ENCODE measurements at places on chromosomes 12 and 14.
A peak's percentile ranks its signal among the peaks of the same experiment; 100 is the strongest.

- no peak for DNase-seq
- H3K4me1 ChIP-seq, result no peaks in the 10 kb centered on the region
- peaks cover 21% of the 10 kb centered on the region for H3K27me3 ChIP-seq
- H3K4me3 ChIP-seq, result no peak overlapping the region
- no peak overlapping the region for H3K27ac ChIP-seq
Observed at GRCh38 chr12:108442067-108442466, 73.0 kb upstream of the FICD start.

GRCh38 chr14:65499138-65499537 lies 86.6 kb downstream of the FUT8 start:
- no peak for DNase-seq
- peaks cover 42% of the 10 kb centered on the region for H3K36me3 ChIP-seq

GRCh38 chr12:5259523-5259922 lies 172.4 kb upstream of the NTF3 start:
- no peaks in the 10 kb centered on the region for H3K4me1 ChIP-seq
- no peak overlapping the region for H3K4me3 ChIP-seq
- no peaks in the 10 kb centered on the region for H3K36me3 ChIP-seq
- no peak for DNase-seq
- no peaks in the 10 kb centered on the region for H3K27me3 ChIP-seq

- no peaks in the 10 kb centered on the region for H3K36me3 ChIP-seq
- no peaks in the 10 kb centered on the region for H3K4me1 ChIP-seq
- DNase-seq, result no peak
- no peak overlapping the region for H3K27ac ChIP-seq
Observed at GRCh38 chr14:81625343-81625742, 91.7 kb upstream of the SEL1L start.

- H3K27me3 ChIP-seq, result no peaks in the 10 kb centered on the region
- H3K27ac ChIP-seq, result no peak overlapping the region
- no peak overlapping the region for H3K4me3 ChIP-seq
- peaks cover 16% of the 10 kb centered on the region for H3K36me3 ChIP-seq
- H3K4me1 ChIP-seq, result no peaks in the 10 kb centered on the region
Observed at GRCh38 chr12:2833327-2833726, 1.5 kb downstream of the NRIP2 start.

- no peak overlapping the region for H3K4me3 ChIP-seq
- H3K4me1 ChIP-seq, result peaks cover 5% of the 10 kb centered on the region
- H3K27ac ChIP-seq, result no peak overlapping the region
- no peak for DNase-seq
Observed at GRCh38 chr12:1838994-1839365, 18.6 kb downstream of the LRTM2 start.

- H3K4me3 ChIP-seq, result no peak overlapping the region
- H3K27me3 ChIP-seq, result peaks cover 3% of the 10 kb centered on the region
- no peak for DNase-seq
- H3K4me1 ChIP-seq, result peaks cover 12% of the 10 kb centered on the region
- H3K27ac ChIP-seq, result no peak overlapping the region
Observed at GRCh38 chr12:54311051-54311450, 10.2 kb upstream of the NFE2 start.

- no peaks in the 10 kb centered on the region for H3K4me1 ChIP-seq
- H3K27ac ChIP-seq, result no peak overlapping the region
- no peak overlapping the region for H3K4me3 ChIP-seq
- H3K36me3 ChIP-seq, result no peaks in the 10 kb centered on the region
- H3K27me3 ChIP-seq, result peaks cover 3% of the 10 kb centered on the region
Observed at GRCh38 chr12:71721783-71722505, 32.7 kb upstream of the RAB21 start.

GRCh38 chr12:125981610-125982253 lies 916.5 kb downstream of the AACS start:
- no peak overlapping the region for H3K4me3 ChIP-seq
- no peaks in the 10 kb centered on the region for H3K36me3 ChIP-seq
- no peaks in the 10 kb centered on the region for H3K27me3 ChIP-seq
- H3K4me1 ChIP-seq, result no peaks in the 10 kb centered on the region
- no peak for DNase-seq

DNA sequence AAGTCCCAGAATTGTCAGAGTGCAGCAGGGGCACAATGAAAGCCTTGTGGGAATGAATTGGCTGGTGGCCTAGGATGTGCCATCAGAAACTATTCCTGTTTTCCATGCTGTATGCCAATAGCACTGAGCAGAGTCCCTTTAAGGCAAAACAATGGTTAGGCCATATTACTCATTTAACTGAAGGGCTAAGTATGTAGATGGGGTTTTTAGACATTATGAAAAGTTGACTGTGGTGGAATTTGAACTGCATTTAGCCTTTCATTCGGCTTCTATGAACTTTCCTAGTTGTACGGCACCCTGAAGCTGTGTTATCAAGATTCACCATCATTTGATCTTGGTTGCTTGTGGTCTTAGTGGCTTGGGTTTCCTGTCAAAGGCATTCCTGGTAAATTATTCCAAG lies 24.8 kb downstream of the IL26 start:
- H3K4me1 ChIP-seq, result peaks cover 40% of the 10 kb centered on the region
- H3K27me3 ChIP-seq, result peaks cover 8% of the 10 kb centered on the region
- H3K4me3 ChIP-seq, result no peak overlapping the region
- DNase-seq, result no peak
- no peak overlapping the region for H3K27ac ChIP-seq
- no peaks in the 10 kb centered on the region for H3K36me3 ChIP-seq

DNA sequence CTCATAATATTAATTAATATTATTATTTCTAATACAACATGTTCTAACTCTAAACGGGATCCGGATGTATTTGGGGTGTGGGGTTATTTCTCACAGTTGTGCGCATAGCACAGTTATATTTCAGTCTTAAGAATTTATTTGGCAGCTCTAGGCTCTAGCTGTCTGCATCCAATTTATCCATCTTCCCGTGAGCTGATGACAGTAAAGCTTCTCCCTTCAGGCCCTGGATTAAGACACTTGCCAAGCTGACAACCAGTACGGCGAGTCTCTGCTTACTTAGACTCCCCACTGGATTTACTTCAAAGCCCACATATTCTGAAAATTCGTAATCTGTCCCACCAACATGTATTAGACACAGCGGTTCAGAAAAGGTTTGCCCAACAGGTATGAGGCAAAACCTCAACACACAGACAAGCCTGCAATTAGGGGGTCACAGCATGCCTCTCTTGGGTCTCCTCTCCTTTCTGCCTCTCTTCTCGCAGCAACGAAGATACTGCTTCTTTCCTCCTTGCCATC lies 232.9 kb upstream of the TMTC1 start:
- H3K27me3 ChIP-seq, result no peaks in the 10 kb centered on the region
- no peak for DNase-seq
- no peak overlapping the region for H3K4me3 ChIP-seq
- H3K27ac ChIP-seq, result no peak overlapping the region

DNA sequence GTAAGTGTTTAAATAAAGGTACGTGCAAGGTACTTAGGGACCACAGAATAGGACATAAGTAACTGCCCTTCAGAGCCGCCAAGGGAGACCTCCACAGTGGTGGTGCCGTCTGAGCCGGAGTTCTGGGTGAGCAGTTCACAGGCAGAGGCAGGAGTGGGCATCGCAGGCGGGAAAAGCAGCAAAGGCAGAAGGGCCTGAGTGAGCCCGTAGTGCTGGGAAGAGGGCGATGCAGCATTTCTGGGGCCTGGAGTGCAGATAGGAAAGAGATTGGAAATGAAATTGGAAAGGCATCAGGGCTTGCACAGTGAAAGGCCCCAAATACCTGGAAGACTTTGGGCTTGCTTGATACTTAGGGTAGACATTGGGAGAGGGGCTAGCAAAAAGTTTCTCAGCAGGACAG lies 32.9 kb downstream of the EVL start:
- H3K36me3 ChIP-seq, result peaks cover 90% of the 10 kb centered on the region
- peak overlapping the region; percentile 79 for H3K27ac ChIP-seq
- no peak overlapping the region for H3K4me3 ChIP-seq

DNA sequence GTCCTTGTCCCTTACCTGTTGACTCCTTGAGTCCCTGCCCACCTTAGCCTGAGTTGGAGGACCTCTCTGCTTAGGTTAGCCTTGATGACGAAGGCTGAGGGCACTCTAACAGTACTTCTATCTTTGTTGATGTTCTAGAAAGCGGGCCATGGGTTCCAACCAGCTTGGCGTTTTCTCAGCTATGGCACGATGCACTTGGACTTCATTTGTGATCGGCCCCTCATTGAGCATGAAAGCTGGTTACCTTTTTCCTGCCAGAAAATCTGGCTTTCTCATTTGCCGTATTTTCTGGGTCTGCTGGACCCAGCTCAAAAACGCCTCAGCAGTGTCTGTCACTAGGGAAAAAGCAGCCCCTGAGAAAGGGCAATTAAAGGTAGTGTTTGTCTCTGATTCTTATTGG lies 290.8 kb downstream of the EMP1 start:
- H3K4me3 ChIP-seq, result no peak overlapping the region

DNA sequence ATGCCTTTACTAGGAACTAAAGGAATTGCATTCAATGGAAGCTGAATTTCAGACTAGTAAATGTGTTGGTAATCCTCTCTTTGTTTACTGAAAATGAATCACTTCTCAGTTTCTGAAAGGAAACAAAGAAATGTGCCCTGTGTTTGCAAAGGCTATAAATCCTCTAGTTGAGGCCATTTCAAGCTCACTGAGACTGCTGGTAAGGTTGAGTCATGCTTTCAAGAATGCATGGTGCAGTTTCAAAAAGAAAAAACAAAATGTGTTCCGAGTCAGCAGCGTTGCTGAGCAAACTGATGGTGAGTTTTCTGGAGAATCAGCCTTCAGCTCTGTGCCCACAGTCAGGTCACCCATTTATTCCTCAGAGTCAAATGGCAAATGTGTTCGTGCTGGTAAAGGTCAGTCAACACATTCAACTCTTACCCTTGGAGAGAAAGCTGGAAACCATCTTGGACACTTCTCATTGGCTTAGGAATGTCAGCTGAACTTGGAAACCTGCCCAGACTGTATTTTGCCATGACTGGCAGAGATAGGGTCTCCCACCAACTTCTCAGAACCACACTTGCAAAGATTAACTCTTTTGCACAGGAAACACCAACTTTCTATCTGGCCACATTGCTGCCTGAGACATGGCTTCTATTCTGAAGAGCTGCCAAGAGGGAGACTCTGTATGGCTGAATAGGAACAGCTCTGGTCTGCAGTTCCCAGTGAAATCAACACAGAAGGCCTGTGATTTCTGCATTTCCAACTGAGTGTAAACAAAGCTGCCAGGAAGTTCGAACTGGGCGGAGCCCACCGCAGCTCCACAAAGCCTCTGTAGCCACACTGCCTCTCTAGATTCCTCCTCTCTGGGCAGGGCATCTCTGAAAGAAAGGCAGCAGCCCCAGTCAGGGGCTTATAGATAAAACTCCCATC lies 484.4 kb downstream of the ATP23 start:
- H3K4me1 ChIP-seq, result peaks cover 19% of the 10 kb centered on the region
- no peaks in the 10 kb centered on the region for H3K36me3 ChIP-seq
- H3K27ac ChIP-seq, result no peak overlapping the region
- no peak overlapping the region for H3K4me3 ChIP-seq

GRCh38 chr12:104935886-104936285 lies 22.2 kb downstream of the SLC41A2 start:
- peaks cover 6% of the 10 kb centered on the region for H3K4me1 ChIP-seq
- H3K27ac ChIP-seq, result no peak overlapping the region
- no peak for DNase-seq
- H3K36me3 ChIP-seq, result no peaks in the 10 kb centered on the region

DNA sequence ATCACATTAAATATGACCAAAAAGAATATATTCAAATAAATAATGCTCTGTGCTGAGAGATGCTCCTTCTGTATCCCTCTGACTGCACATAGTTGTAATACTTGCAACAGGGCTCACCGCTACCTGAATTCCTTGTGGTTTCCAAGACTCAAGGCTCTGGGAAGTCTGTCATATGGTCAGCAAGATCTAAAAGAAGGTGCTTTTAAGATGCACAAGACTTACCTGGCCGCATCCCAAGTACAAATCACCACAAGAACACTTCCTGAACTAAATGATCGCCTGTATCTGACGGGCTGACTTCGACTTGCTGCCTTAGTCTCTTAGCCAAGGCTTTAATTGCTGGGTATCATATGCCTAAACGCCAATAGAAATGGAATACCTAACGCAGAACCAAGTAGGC lies 67.2 kb downstream of the HECTD4 start:
- peaks cover 16% of the 10 kb centered on the region for H3K36me3 ChIP-seq
- no peak overlapping the region for H3K27ac ChIP-seq
- no peaks in the 10 kb centered on the region for H3K27me3 ChIP-seq

- peaks cover 72% of the 10 kb centered on the region for H3K27me3 ChIP-seq
- H3K27ac ChIP-seq, result no peak overlapping the region
- peak overlapping the region; percentile 65 for H3K4me3 ChIP-seq
- H3K36me3 ChIP-seq, result peaks cover 6% of the 10 kb centered on the region
- peaks cover 10% of the 10 kb centered on the region for H3K4me1 ChIP-seq
Observed at GRCh38 chr14:61813096-61813606, 50.9 kb downstream of the SNAPC1 start.

GRCh38 chr12:25463521-25463920 lies 89.6 kb downstream of the LMNTD1 start:
- DNase-seq, result no peak
- no peaks in the 10 kb centered on the region for H3K36me3 ChIP-seq
- H3K27ac ChIP-seq, result no peak overlapping the region
- peaks cover 2% of the 10 kb centered on the region for H3K27me3 ChIP-seq
- H3K4me3 ChIP-seq, result no peak overlapping the region

- peaks cover 68% of the 10 kb centered on the region for H3K36me3 ChIP-seq
- peak; percentile 47 for DNase-seq
- H3K27me3 ChIP-seq, result no peaks in the 10 kb centered on the region
- H3K4me1 ChIP-seq, result peaks cover 71% of the 10 kb centered on the region
- peak overlapping the region; percentile 98 for H3K27ac ChIP-seq
Observed at GRCh38 chr12:6952863-6953441, 1.8 kb downstream of the PTPN6 start.

GRCh38 chr14:75158843-75159614 lies 17.4 kb downstream of the TMED10 start:
- peaks cover 16% of the 10 kb centered on the region for H3K36me3 ChIP-seq
- no peak overlapping the region for H3K4me3 ChIP-seq
- H3K27me3 ChIP-seq, result no peaks in the 10 kb centered on the region

GRCh38 chr12:127165567-127166392 lies 1101.2 kb upstream of the TMEM132C start:
- no peaks in the 10 kb centered on the region for H3K36me3 ChIP-seq
- peak overlapping the region; percentile 52 for H3K27ac ChIP-seq
- H3K27me3 ChIP-seq, result peaks cover 11% of the 10 kb centered on the region
- DNase-seq, result peak; percentile 75

- H3K27me3 ChIP-seq, result no peaks in the 10 kb centered on the region
- no peak for DNase-seq
- H3K27ac ChIP-seq, result no peak overlapping the region
Observed at GRCh38 chr12:84877340-84877739, 35.3 kb downstream of the SLC6A15 start.

All from activated CD8-positive, alpha-beta T cell treated with anti-CD3 and anti-CD28 coated beads, Interleukin-2, amount 10 ng/mL, durations not matched to agents 7 days and 5 days (primary cell).